ENCODE measurements at places on chromosomes 2 and 18. TPM values are rescaled to one million over a fixed set of nuclear protein-coding genes. Genes with fewer than 3 reads are reported as not detected.

DNA sequence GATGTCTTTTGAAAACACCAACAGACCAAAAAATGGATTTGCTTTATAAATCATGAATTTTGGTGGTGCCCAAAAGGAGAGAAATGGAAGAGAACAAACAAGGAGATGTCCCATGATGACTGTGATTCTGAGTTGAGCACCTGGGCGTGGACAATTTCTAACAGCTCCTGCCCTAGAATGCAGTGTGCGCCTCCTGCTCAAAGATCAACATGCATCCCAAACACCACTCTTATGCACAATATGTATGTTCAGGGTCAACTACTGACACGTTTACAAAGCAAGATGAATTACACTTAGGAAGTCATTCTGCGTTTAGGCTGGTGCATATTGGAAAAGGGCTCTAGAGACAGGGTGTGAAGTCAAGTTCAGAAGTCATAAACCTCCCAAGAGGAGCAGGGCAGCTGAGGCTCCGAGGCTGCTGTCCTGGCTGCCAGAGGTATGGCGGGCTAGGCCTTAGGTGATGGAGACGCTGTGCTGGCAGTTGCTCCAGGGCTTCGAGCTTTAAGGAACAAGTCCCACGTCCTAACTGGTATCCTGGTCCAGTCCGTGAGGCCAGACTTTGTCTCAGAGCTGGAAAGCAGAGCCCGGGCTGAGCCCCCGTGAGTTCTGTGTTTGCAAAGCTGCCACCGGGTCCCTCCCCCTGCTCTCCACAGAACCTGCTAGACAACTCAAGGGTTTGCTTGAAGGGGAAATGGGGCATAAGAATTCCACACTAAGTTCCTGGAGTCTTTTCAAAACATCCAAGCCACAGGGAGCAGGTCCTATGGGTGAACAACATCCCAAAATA is 74.0 kb downstream of the ZNF516 start:
- no peak for DNase-seq

DNA sequence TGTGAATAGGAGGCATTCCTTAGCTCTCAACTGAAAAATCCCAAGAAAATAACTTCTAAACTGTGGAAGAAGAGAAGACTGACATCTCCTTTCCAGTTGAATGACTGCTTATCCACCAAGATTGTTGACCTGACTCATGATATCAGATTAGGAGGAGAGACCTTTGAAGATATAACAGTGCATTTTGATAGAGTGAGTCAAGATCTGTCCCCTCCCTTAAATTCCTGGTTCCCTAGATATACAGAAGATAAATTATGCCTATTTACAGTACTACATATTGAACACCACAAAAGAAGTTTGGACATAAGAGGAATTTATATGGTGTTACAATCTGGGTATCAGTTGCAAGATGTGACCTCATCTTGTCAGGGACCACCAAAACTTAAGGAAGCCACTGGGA is 285.3 kb upstream of the ZSWIM2 start:
- DNase-seq, result no peak

DNA sequence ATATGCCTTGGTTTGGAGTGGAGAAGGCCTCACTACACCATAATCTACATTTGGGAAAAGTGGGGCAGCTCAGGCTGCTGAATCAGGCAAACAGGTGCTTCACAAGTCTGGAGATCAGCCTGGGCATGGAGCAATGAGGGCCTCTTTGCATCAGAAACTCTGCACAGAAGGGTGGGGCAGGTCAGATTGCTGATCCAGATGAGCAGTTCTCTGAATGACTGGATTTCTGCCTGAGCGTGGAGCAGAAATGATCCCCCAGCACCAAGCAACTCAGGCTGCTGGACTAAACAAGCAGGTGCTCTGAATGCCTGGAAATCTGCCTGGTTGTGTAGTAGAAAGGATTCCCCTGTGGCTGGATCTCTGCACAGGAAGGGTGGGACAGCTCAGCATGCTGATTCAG is 605.3 kb upstream of the ZNF804A start:
- DNase-seq, result no peak

GRCh38 chr2:222439692-222440091 is 15.3 kb downstream of the SGPP2 start:
- DNase-seq, result no peak

DNA sequence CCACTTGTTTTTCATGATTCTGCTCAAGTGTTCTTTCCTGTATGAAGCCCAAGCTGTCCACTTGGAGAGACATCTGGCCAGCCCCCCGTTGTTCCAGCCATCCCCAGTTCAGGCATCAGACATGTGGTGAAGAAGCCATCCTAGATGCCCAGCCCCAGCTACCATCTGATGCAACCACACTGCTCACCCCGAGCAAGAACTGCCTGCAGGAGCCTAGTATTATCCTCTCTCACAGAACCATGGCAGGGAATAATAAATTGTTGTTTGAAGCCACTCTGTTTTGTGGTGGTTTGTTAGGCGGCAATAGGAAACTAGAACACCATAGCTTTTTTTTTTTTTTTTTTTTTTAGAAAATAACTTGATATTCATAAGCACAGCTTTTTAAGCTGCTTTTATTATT is 19.5 kb upstream of the DARS1 start:
- no peak for DNase-seq

DNA sequence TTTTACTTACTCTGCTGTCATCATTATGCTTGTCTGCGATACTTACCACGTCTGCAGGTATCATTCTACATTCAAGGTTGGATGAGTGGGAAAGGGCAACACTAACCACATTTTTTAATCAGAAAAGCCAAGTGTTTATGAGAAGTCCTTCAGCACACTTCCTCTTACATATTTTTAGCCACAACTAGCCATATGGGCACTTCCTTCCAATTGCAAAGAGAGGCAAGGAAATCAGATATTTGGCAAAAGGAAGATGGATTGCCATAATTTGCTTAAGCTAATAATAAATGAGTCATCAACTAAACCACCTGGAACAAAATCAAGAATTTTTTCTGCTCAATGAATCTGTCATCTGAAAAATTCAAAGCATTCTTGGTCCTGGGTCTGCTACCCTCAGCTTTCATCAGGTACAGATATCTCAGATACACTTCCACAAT is 16.7 kb upstream of the MRO start:
- no peak for DNase-seq

- DNase-seq, result no peak
Observed at GRCh38 chr2:126792186-126792585, 106.5 kb upstream of the TEX51 start.

GRCh38 chr2:218880102-218880858 is at the start of gene WNT10A:
Gene WNT10A, plus strand, starts transcription at chr2:218880852. Its CDS starts 144 bp downstream, at chr2:218880996.
- DNase-seq, result no peak

DNA sequence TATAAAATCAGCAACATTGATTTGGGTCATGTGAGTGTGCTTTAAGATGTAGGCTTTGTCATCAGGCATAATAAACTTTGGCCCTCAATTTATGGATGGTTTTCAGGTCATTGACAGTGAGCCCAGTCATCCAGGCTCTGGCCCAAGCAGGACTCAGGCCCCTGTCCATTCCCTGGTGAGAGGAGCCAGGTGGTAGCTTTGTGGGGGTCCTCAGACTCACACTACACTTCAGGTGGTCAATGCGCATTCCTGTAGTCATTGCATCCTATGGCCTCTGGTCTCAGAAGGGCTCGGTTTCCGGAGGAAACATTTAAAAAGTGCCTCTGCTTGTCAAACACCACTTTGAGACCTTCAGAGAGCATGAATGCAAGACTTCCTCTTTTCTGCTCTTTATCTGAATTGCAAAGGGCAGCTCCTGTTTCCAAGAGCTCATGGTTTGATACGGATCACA is 20.2 kb downstream of the LGALSL start:
- no peak for DNase-seq

DNA sequence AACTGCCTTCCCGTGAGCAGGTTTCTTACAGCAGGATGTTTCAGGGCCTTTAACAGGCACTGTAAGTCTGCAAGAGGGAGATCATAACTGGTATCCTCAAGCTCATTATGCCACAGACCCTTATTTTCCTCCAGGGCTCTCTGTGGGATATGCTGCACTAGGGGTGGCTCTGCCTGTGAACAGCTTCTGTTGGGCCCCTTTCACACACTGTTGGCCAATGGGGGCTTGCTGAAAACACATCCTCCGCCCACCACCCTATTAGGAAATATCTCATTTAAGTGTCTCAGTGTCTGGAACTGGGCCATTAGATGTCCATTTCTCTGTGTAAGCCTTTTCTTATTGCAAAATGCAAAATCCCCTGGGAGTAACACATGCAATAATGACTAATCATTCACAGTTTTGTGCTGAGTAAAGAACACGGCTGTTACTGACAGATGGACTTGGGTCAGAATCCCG is 414.3 kb upstream of the HS6ST1 start:
- no peak for DNase-seq

GRCh38 chr2:118321432-118322105 is 233.3 kb downstream of the INSIG2 start:
- DNase-seq, result no peak

DNA sequence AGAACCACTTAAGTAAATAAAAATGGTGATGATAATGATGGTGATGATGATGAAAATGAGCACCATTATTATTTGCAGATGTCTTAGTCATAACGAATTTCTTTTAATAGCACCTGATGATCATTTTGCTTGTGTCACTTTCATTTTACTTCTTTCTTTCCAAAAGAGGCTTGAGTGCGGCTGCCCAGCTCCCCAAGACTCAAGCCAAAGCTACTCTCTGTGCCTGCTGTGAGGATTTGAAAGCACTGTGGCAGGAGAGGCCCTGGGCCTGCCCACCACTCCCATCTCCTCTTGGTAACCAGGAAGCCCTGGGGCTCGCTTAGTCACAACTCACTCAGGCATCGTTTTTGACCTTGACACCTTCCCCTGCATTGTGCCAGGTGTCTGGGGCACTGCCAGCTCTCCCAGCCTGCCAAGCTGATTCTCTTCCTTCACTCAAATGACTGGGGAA is 41.2 kb downstream of the RPL37A start:
- DNase-seq, result no peak

GRCh38 chr18:10939822-10940221 is 209.5 kb downstream of the PIEZO2 start:
- DNase-seq, result no peak

GRCh38 chr2:233084488-233084887 is 24.3 kb downstream of the INPP5D start:
- DNase-seq, result no peak

Gene DNAJC5G
- not detected for total RNA-seq

Gene RESP18
- total RNA-seq, result not detected

Gene FBLN7
- 9.3 TPM for total RNA-seq

Gene TMEM87B
- total RNA-seq, result 15.4 TPM

Gene AOX1
- 4.1 TPM for total RNA-seq

Measured in progenitor cell of endocrine pancreas (in vitro differentiated cells).